Esophagus squamous epithelium (tissue), 5 donors: ENCODE measurements at places on chromosomes 6 and 20. TPM values are rescaled to one million over a fixed set of nuclear protein-coding genes. Genes with fewer than 3 reads are reported as not detected.
A peak's percentile ranks its signal among the peaks of the same experiment; 100 is the strongest.

The TGM3 gene
- total RNA-seq: 1,413 TPM

DNA sequence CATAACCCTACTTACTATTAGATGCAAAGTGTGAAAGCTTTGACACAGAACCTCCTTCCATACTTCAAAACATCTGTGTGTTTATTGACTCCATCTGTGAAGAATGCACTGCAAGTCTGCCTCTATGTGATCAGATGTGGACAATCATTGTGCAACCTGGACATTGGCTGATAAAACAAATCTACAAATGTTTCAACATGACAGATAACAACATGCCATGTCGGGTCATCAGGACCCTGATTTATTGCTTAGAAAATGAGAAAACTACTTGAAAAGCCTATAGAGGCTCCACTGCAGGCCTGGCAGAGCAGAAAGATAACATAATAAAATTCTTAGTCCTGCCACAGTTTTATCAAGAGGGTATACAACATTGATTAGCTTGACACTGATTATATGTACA lies 1286.4 kb downstream of the GRIK2 start:
- H3K36me3 ChIP-seq: no peaks in the 10 kb centered on the region
- DNase-seq: no peak
- no peak overlapping the region for H3K4me3 ChIP-seq
- no peaks in the 10 kb centered on the region for H3K4me1 ChIP-seq
- H3K27ac ChIP-seq: no peak overlapping the region

DNA sequence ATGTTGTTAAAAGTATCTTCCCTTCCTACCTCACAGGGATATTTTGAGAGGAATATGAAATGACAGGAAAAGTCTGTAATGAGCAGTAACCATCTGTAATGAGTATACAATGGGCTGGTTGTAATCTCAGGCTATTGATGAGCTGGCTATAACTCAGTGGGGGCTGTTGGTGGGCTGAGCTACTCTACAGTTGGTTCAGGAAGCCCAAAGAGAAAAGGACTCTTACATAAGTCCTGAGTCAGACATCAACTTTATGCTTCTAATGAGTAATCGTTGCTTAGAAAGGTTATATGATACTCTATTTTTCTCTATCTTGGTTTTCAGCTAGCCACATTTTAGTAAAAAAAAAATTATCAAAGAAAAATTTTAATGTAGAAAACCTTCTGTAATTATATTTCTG lies 26.4 kb downstream of the ZNF391 start:
- H3K27ac ChIP-seq: no peak overlapping the region
- no peaks in the 10 kb centered on the region for H3K27me3 ChIP-seq
- DNase-seq: no peak
- no peaks in the 10 kb centered on the region for H3K36me3 ChIP-seq
- H3K4me1 ChIP-seq: no peaks in the 10 kb centered on the region
- no peak overlapping the region for H3K4me3 ChIP-seq

The STAU1 gene
- 60.4 TPM for total RNA-seq

DNA sequence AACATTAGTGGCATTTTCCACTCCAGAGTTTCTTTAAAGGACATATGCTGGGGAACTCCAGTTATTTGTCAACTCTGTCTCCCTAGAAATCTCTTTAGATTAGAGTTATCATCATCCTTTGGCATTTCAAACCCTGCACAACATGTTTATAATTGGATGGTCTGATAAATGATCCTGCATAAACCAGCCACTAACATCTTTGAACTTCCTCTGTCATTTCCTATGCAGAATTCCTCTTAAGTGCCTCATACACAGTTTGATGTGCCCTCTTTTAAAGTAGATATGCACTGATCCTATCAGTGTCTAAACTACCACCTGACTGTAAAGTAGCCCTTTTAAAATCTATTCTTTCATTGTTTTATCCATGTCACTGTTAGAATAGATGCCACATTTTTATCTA lies 306.3 kb upstream of the IRAK1BP1 start:
- H3K27me3 ChIP-seq: no peaks in the 10 kb centered on the region
- no peak for DNase-seq
- H3K36me3 ChIP-seq: no peaks in the 10 kb centered on the region
- H3K27ac ChIP-seq: no peak overlapping the region
- H3K4me1 ChIP-seq: no peaks in the 10 kb centered on the region
- H3K4me3 ChIP-seq: no peak overlapping the region

The ENPP3 gene
- 2.3 TPM for total RNA-seq

The GNMT gene
- total RNA-seq: not detected

The HLA-DOA gene
- total RNA-seq: 0.61 TPM

DNA sequence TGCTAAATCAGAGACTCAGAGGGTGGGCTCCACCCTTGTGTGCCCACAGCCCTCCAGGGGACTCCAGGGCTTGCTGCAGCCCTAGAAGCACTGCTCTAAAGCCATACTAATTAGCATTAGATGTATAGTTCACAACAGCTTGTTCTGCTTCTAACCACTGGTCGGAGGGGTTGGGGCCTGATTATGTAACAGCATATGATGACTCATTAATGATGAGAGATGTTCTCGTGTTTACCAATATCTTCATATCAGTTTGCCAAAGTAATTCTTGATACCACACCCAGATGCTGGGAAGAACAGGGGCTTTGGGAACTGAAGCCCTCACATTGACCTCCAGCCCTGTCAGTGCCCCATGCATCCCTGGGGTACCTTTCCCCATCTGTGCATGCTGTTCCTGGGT lies 104.1 kb upstream of the FOXA2 start:
- H3K4me1 ChIP-seq: no peaks in the 10 kb centered on the region
- no peak for DNase-seq
- no peak overlapping the region for H3K4me3 ChIP-seq
- H3K36me3 ChIP-seq: no peaks in the 10 kb centered on the region

DNA sequence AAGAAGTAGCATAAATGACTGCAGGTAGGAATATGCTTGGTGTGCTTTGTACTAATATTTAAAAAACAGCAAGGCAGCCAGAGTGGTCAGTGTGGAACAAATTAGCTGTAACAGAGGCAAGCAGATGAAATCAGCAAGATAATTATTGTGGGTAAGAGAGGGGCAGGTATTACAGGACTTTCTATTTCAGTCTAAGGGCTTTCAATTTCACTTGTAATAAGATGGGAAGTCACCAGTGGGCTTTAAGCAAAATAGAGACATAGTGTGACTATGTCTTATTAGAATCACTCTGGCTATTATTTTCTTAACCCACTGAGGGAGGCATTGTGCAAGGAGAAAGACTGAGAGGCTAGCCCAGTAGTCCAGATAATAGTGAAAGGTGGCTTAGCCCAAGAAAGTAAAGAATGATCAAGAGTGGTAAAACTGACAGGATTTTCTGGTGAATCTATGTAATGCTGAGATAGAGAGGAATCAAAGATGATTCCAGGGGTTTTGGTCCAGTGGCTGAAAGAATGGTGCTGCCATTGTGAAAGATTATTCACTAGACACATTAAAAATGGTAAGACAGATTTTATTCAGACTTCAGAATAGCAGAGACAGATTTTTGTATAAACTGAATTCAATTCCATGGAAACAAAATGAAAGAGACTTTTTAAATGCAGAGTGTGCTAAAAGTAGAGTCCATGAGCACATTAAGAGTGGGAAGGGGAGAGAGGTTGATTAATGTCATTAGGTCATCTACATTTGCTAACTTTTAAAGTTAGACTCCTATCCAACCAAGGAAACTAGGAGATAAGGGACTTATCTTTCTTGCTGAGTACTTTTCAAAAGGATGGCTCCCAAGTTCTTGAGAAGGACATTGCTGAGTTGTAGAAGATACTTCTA lies 1136.0 kb downstream of the HACE1 start:
- H3K4me1 ChIP-seq: no peaks in the 10 kb centered on the region
- DNase-seq: no peak
- no peak overlapping the region for H3K4me3 ChIP-seq
- H3K36me3 ChIP-seq: no peaks in the 10 kb centered on the region
- H3K27me3 ChIP-seq: no peaks in the 10 kb centered on the region

- H3K27me3 ChIP-seq: no peaks in the 10 kb centered on the region
- no peak overlapping the region for H3K27ac ChIP-seq
- no peaks in the 10 kb centered on the region for H3K36me3 ChIP-seq
Observed at GRCh38 chr20:17485017-17485416, 46.2 kb downstream of the BFSP1 start.

DNA sequence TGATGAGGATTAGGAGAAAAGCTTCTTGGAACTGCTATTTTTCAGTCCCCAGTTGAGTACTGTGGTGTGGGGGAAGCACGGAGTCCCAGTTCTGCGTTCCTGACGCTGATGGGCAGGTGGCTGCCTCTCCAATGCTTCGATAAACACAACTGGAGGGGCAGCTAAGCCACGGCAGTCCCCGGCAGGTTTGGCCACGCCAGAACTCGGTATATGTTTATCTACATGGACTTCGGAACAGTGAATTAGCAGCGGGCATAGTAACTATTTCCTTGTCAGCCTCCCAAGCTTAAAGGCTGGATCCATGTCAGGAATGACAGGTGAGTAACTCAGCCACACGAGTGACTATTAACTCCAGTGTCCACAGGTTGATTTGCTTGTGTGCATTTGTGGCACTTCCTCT lies 354.4 kb downstream of the ZFAND3 start:
- H3K4me3 ChIP-seq: no peak overlapping the region
- no peaks in the 10 kb centered on the region for H3K27me3 ChIP-seq
- H3K36me3 ChIP-seq: peaks cover 6% of the 10 kb centered on the region
- DNase-seq: no peak
- no peak overlapping the region for H3K27ac ChIP-seq
- H3K4me1 ChIP-seq: peaks cover 7% of the 10 kb centered on the region

The IBTK gene
- total RNA-seq: 33.5 TPM

DNA sequence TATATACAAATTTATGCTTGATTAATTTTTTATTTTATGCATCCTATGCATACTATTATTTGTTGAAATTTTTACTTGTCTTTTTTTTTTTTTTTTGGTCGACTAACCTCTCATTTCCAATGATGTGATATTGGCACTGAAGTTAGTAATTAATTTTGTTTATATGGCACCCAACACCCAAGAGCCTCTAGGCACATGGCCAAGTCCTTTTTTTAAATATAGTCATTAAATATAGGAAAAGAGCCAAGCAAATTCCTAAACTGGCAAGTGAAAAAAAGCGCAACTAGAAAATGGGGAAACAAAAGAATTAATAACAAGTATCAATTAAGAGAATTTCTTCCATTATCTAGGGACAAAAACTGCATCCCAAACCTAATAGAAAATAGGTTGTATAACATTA lies 85.5 kb upstream of the HS3ST5 start:
- DNase-seq: no peak
- no peaks in the 10 kb centered on the region for H3K4me1 ChIP-seq
- no peaks in the 10 kb centered on the region for H3K27me3 ChIP-seq
- no peak overlapping the region for H3K4me3 ChIP-seq

- H3K36me3 ChIP-seq: no peaks in the 10 kb centered on the region
- no peaks in the 10 kb centered on the region for H3K27me3 ChIP-seq
- DNase-seq: no peak
- peaks cover 62% of the 10 kb centered on the region for H3K4me1 ChIP-seq
Observed at GRCh38 chr6:134245706-134246105, 72.2 kb downstream of the SGK1 start.

- no peak overlapping the region for H3K4me3 ChIP-seq
- H3K4me1 ChIP-seq: no peaks in the 10 kb centered on the region
- DNase-seq: no peak
- peaks cover 65% of the 10 kb centered on the region for H3K36me3 ChIP-seq
- H3K27me3 ChIP-seq: no peaks in the 10 kb centered on the region
- H3K27ac ChIP-seq: no peak overlapping the region
Observed at GRCh38 chr20:45012682-45013302, 46.5 kb downstream of the STK4 start.

The SS18L1 gene
- total RNA-seq: 17.4 TPM

DNA sequence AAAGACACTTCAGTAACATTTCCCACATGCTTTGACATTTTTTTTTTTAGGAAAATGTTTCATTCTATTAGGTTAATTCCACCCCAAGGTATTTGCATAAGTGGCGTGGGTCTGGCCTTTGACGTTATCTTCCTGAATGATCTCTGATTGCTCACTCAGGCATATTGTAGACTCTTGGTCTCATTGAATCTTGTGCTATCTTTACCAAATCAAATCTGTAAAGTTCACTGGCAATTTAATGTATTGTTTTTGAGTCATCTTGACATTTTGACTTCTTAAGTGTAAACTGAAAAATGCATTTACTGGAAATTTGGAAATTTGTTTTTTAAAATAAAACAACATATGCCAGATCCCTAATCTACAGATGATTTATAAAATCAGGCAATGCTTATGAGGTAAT lies 16.0 kb upstream of the VIP start:
- DNase-seq: no peak
- H3K36me3 ChIP-seq: no peaks in the 10 kb centered on the region
- H3K27me3 ChIP-seq: no peaks in the 10 kb centered on the region
- no peaks in the 10 kb centered on the region for H3K4me1 ChIP-seq

- peak overlapping the region; percentile 79 for H3K27ac ChIP-seq
- peaks cover 64% of the 10 kb centered on the region for H3K4me1 ChIP-seq
- DNase-seq: no peak
- H3K27me3 ChIP-seq: no peaks in the 10 kb centered on the region
Observed at GRCh38 chr6:43668151-43669028, 19.2 kb downstream of the MRPS18A start.
